ENCODE measurements at places on chromosomes 2 and 18.

- no peak for DNase-seq
These were observed 24.3 kb downstream of the UPP2 start for GRCh38 chr2:158125756-158126498.

GRCh38 chr2:9518780-9519179 lies 36.9 kb downstream of the ADAM17 start:
- no peak for DNase-seq

DNA sequence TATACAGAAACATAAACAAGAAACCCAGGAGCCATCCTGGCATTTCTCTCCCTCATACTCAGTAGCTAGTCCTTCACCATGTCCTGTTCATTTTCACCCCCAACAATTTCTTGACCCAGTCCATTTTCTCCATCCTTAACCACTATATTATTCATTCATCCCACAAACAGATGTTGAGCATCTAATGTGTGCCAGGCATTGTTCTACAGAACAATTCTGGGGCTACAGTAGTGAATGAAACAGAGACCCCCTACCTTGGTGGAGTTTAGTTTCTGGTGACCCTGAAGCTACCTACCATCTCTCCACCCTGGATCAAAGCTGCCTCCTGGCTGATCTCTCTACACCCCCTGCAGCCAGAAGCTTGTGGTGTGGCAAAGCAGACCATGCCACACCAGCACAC lies 27.5 kb upstream of the BZW1 start:
- DNase-seq: no peak

DNA sequence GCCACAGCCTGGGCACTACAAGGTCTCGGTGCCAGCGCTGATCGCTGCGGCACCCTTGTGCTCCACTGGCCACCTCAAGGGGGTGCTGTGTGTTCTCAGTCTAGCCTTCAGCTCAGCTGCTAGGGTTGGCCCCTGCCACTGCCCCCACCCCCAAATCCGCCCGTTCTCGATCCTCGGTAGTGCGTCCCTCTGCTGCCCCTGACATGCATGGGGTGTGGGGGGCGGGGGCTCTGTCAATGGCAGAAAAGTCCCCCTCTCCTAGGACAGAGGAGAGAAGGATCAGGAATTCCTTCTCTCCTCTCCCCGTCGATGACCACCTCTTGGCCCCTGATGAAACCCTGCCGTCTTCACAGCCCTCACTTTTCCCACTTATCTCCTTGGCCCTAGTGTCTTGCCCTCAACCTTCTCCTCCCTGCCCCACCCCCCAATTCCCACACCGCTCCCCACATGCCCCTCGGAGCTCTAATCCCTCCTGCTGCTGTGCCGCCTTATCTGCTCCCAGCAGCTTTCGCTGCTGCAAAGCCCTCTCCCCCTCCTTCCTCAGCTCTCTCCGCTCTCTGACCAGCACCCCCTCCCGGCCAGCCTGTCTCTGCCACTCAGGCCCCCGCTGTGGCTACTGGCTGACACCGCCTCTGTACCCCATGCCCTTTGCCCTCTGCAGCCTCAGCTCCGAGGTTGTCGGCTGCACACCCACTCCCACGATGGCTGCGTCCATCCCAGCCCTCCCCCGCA lies 4.3 kb upstream of the ASIC4 start:
- peak; percentile 37 for DNase-seq

GRCh38 chr2:147546109-147546508 lies 298.7 kb upstream of the ACVR2A start:
- no peak for DNase-seq

DNA sequence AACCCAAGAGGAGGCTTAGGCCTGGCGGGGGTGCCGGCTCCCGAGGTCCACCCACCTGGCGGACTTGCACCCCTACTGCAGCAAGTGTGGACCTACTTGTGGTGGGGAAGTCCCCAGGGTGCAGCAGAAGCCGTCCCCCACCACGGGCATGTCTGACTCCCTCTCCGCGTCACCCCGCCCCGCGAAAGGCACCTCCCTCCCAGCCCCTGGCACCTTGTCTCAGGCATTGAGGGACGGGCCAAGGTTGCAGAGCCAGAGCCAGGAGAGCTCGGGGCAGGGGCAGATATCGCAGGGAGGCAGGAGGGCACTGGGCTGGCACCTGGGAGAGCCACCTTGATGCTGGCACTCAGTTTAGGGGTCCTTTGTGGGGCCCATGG lies 19.0 kb downstream of the CROCC2 start:
- DNase-seq: no peak

DNA sequence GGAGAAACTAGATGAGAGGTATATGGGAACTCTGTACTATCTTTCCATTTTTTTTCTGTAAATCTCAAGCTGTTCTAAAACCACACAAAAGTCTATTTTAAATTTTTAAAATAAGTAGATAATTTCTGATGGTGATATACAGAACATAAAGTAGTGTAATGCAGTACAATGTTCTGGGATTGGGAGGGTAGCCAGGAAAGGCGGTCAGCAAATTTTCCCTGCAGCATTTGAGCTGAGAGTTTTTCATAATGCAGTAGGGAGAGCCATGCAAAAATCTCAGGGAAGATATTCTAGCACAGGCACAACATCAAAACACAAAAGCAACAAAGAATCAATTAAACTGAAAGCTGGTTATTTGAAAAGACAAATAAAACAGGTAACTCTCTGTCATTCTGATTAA lies 141.5 kb downstream of the NCKAP5 start:
- no peak for DNase-seq
